ENCODE measurements at places on chromosomes 4 and X.

DNA sequence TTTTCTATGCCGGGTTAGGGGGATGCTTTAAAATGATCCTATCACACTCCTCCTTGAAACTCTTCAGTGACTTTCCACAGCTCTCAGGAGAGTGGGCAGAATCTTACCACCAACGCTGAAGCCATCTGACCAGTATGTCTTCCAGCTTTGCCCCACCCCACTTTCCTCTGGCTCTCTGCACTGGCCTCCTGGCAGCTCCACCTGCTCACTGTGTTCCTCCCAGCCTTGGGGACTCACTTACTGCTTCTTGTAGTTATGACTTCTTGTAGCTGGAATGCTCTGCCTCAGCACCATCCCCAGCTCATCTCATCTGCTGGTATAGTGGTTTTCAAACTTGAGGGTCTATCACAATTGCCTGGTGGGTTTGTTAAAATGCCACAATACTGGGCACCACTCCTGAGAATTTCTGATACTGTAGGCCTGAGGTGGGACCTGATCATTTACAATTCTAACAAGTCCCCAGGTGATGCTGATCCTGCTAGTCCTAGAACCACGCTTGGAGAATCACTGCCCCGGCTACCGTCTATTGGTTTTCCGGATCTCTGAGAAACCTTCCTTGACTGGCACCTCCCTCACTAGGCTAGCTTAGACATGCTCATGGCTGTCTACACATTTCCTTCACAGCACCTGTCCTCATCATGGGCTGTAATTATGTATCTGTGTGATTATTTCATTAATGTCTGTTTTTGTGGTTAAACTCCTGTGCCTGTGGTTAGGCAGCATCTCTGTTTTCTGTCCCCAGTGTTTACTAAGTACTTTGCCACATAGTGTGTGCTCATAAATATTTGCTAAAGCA lies 152.2 kb downstream of the MGST2 start:
- DNase-seq, result no peak

DNA sequence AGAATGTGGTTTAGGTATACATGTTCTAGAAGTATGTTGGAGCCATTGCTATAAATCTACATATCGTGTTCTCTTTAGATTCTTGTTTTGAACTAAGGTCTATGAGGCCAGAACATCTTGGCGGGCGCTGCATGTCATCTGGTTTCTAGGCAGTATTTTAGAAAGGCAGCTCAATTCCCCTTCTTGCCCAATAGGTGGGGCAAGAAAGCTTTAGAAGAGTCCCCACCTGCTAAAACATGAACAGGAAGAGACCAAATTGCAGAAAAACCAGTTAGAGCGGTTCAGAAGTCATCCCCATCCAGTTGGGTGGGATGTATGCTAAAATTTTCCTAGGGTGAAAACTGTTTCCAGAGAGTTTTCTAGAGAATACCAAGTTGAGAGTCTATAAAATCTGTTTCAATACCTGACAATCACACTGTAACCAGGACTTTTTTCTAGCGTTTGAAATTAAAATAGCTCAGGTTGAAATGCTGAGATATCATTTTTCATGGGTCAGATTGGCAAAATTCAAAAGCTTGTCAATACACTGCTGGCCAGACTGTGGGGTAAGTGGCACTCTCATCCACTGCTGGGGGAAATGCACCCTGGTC lies 17.5 kb upstream of the SH3KBP1 start:
- peak; percentile 73 for DNase-seq

DNA sequence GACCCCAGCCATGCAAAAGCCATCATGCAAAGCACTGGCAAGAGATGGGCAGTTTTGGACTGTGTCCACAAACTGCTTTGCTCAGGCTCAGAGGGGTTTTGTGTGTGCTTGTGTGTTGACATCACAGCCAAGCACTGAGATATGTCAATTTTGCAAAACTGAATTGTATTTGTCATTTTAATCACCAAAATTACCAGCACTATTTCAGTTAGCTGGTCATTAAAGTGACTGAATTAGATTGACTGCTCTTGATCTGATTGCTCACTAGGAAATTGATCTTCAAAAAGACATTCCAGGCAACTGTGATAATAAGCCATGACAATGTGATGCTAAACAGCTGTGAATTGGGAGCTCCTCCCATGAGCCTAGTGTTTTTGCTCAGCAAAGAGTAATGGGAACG lies 337.3 kb upstream of the GNPDA2 start:
- peak; percentile 62 for DNase-seq

GRCh38 chrX:102659790-102660757 lies 8.8 kb downstream of the GPRASP1 start:
- peak; percentile 68 for DNase-seq

All from muscle of back (tissue), 13 donors.